Smooth muscle cell of the umbilical artery (primary cell): ENCODE measurements at places on chromosomes 5 and 9. TPM values are rescaled to one million over a fixed set of nuclear protein-coding genes. Genes with fewer than 3 reads are reported as not detected.

The CDH9 gene
- 0.59 TPM in 1 of 2 replicates, not detected in the other for total RNA-seq

The RNF180 gene
- total RNA-seq: 7.4 and 15.2 TPM in 2 replicates

The CNTFR gene
- total RNA-seq: not detected in 2 replicates

The KIAA1191 gene
- total RNA-seq: 76.3 and 103 TPM in 2 replicates

The URM1 gene
- 20.5 and 34.4 TPM in 2 replicates for total RNA-seq

The CLPTM1L gene
- total RNA-seq: 278 and 334 TPM in 2 replicates

The SLC22A5 gene
- 4.2 and 4.8 TPM in 2 replicates for total RNA-seq

The STC2 gene
- 197 and 487 TPM in 2 replicates for total RNA-seq

The CENPH gene
- total RNA-seq: 3.6 and 10.7 TPM in 2 replicates

The ZNF354B gene
- total RNA-seq: 8.3 and 10.1 TPM in 2 replicates

The PTGS1 gene
- 2.6 and 4.5 TPM in 2 replicates for total RNA-seq

The CDC20B gene
- not detected in 2 replicates for total RNA-seq
